ENCODE measurements at places on chromosomes 6 and 20. TPM values are rescaled to one million over a fixed set of nuclear protein-coding genes. Genes with fewer than 3 reads are reported as not detected.

GRCh38 chr6:158649289-158650143 lies at the start of gene SYTL3:
Gene SYTL3 (plus strand): TSS chr6:158650054. CDS start chr6:158663269, 13,215 bp downstream.
- H3K36me3 ChIP-seq = no peaks in the 10 kb centered on the region
- no peaks in the 10 kb centered on the region for H3K4me1 ChIP-seq
- no peak for DNase-seq
- H3K27me3 ChIP-seq = no peaks in the 10 kb centered on the region
- H3K27ac ChIP-seq = peak within 1 kb of the TSS; percentile 50

- DNase-seq = no peak
- H3K4me3 ChIP-seq = no peak overlapping the region
- H3K36me3 ChIP-seq = no peaks in the 10 kb centered on the region
- H3K27ac ChIP-seq = no peak overlapping the region
- no peaks in the 10 kb centered on the region for H3K27me3 ChIP-seq
These were observed 287.8 kb upstream of the CDYL start for GRCh38 chr6:4488389-4488788.

GRCh38 chr6:159594750-159595117 lies 98.3 kb downstream of the SOD2 start:
- no peaks in the 10 kb centered on the region for H3K27me3 ChIP-seq
- no peaks in the 10 kb centered on the region for H3K36me3 ChIP-seq
- DNase-seq = no peak
- no peaks in the 10 kb centered on the region for H3K4me1 ChIP-seq
- no peak overlapping the region for H3K27ac ChIP-seq

GRCh38 chr20:1816384-1817381 lies 78.5 kb upstream of the SIRPA start:
- peak overlapping the region; percentile 8 for H3K27ac ChIP-seq
- no peaks in the 10 kb centered on the region for H3K4me1 ChIP-seq
- H3K36me3 ChIP-seq = no peaks in the 10 kb centered on the region
- no peak overlapping the region for H3K4me3 ChIP-seq

- no peak overlapping the region for H3K4me3 ChIP-seq
- no peaks in the 10 kb centered on the region for H3K27me3 ChIP-seq
These were observed 8.6 kb downstream of the ULBP2 start for GRCh38 chr6:149950423-149950822.

GRCh38 chr6:148989585-148989984 lies 242.8 kb downstream of the UST start:
- H3K4me3 ChIP-seq = no peak overlapping the region
- no peaks in the 10 kb centered on the region for H3K27me3 ChIP-seq
- H3K4me1 ChIP-seq = no peaks in the 10 kb centered on the region
- H3K27ac ChIP-seq = no peak overlapping the region
- DNase-seq = no peak

DNA sequence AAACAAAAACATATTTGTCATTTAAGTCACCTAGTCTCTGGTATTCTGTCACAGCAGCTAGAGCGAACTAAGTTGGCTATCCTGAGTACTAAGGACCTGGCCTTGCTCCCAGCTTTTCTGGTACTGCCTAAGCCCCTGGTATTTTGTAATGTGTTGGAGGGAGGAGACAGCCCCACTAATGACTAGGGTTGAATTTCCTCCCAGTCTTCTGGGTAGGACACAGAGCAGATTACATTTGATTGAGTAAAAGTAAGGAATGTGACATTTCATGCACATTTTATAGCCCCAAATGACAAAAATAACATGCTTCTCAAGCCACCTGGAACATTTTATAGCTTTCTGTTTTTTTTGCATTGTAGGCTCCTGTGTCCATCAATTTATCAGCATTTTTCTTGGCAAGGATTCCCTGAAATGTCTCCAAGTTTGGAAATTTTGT lies 47.9 kb upstream of the DDR1 start:
- no peaks in the 10 kb centered on the region for H3K4me1 ChIP-seq
- no peaks in the 10 kb centered on the region for H3K36me3 ChIP-seq
- H3K4me3 ChIP-seq = no peak overlapping the region
- peak; percentile 1 for DNase-seq
- H3K27me3 ChIP-seq = no peaks in the 10 kb centered on the region

GRCh38 chr6:156731396-156731795 lies 45.8 kb upstream of the ARID1B start:
- H3K36me3 ChIP-seq = no peaks in the 10 kb centered on the region
- H3K4me1 ChIP-seq = peaks cover 4% of the 10 kb centered on the region
- DNase-seq = no peak
- H3K4me3 ChIP-seq = no peak overlapping the region
- no peaks in the 10 kb centered on the region for H3K27me3 ChIP-seq
- no peak overlapping the region for H3K27ac ChIP-seq

DNA sequence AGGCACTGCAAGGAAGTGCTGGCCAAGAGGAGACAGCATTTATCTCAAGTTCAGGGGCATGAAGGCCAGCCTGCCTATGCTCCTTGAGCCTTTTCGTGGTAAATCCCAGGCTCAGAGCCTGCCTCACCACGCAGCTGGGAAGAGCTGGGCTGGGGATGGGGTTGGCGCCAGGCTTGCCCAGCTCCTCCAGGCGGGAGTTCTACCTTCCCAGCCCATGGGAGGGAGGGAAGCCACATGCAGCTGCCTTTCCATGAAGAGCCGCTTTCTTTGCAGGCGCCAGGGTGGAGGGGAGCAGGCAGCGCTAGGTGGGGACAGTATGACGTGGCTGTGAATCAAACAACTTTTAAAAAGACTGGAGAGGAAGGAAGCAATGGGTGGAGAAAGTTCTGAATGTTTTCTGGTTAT lies 19.5 kb upstream of the SIRT5 start:
- no peak overlapping the region for H3K4me3 ChIP-seq
- no peaks in the 10 kb centered on the region for H3K4me1 ChIP-seq
- no peaks in the 10 kb centered on the region for H3K36me3 ChIP-seq
- H3K27me3 ChIP-seq = no peaks in the 10 kb centered on the region

GRCh38 chr6:132390451-132390850 lies 10.8 kb downstream of the MOXD1 start:
- H3K36me3 ChIP-seq = no peaks in the 10 kb centered on the region
- H3K27me3 ChIP-seq = no peaks in the 10 kb centered on the region
- no peak overlapping the region for H3K4me3 ChIP-seq
- no peak overlapping the region for H3K27ac ChIP-seq
- DNase-seq = no peak
- no peaks in the 10 kb centered on the region for H3K4me1 ChIP-seq

DNA sequence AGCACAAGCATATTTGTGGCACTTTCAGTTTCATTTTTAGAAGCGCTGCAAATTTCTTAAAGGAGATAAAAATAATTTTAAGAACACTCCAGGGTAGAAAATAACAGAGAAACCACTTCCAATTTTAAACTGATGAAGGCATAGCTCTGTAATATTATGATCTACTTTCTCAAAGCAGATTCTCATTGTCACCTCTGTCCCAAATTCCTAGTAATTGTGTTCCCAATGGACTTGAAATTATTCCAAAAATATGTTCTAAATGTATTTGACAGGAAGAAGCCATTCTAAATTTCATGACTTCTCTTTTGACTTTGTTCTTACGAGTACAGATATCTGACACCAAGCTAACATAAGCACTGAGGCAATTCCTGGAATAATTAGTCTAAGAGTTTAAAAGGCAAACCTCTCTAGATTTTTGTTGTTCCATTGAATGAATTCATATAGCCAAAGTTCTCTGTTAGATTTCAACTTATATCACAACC lies 140.2 kb upstream of the CARMIL1 start:
- H3K27ac ChIP-seq = no peak overlapping the region
- no peaks in the 10 kb centered on the region for H3K4me1 ChIP-seq
- no peaks in the 10 kb centered on the region for H3K27me3 ChIP-seq
- no peak overlapping the region for H3K4me3 ChIP-seq

GRCh38 chr20:43715511-43715910 lies 11.3 kb downstream of the GTSF1L start:
- no peaks in the 10 kb centered on the region for H3K4me1 ChIP-seq
- no peaks in the 10 kb centered on the region for H3K36me3 ChIP-seq
- H3K27ac ChIP-seq = no peak overlapping the region
- no peak overlapping the region for H3K4me3 ChIP-seq

GRCh38 chr6:54481091-54481490 lies 172.8 kb downstream of the TINAG start:
- no peaks in the 10 kb centered on the region for H3K4me1 ChIP-seq
- DNase-seq = no peak
- no peak overlapping the region for H3K4me3 ChIP-seq
- no peaks in the 10 kb centered on the region for H3K36me3 ChIP-seq

DNA sequence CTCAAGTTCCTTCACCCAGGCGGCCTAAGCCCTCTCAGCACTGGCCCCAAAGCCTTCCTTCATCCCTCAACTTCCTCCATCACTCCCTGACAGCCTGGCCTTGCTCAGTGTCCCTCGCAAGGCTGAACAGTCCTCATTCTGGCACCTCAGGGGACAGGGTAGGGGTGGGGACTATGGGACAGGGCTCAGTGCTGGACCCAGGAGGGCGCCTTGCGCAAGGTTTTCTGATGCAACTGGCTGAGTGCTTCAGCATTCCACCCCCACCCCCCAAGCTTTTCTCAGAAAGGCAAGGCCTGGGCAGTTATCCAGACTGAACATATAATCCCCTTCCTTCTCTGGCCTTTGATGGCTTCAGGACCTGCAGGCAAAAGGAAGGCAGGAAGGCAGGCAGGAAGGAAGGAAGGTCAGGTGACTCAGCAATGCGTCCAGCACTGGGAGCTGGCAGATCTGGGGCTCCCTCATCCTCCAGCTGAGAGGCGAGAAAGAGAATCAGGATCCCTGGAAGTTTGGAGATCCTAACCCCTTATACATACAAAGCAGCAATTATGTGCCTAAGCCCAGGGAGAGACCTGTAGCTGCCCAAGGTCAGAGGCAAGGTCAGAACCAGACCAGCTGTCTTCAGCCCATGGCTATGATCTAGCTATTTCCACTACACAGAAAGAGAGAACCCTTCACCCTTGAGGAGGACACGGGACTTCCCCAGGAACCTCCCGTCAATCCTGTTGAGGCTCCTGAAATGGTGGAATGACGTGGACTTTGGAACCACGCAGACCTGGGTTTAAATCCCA lies 8.6 kb upstream of the TRIB3 start:
- no peaks in the 10 kb centered on the region for H3K27me3 ChIP-seq
- H3K36me3 ChIP-seq = no peaks in the 10 kb centered on the region
- peak; percentile 72 for DNase-seq
- peak overlapping the region; percentile 46 for H3K27ac ChIP-seq
- peaks cover 30% of the 10 kb centered on the region for H3K4me1 ChIP-seq

The YIPF3 gene
- 92.2 TPM for polyA plus RNA-seq

The RWDD1 gene
- 40.6 TPM for polyA plus RNA-seq

The UNC5CL gene
- polyA plus RNA-seq = 37.0 TPM

The HMGCLL1 gene
- polyA plus RNA-seq = 8.1 TPM

The OLIG3 gene
- 0.07 TPM for polyA plus RNA-seq

All from pancreas (tissue), 10 donors.